ENCODE measurements at places on chromosomes 16 and 17.

DNA sequence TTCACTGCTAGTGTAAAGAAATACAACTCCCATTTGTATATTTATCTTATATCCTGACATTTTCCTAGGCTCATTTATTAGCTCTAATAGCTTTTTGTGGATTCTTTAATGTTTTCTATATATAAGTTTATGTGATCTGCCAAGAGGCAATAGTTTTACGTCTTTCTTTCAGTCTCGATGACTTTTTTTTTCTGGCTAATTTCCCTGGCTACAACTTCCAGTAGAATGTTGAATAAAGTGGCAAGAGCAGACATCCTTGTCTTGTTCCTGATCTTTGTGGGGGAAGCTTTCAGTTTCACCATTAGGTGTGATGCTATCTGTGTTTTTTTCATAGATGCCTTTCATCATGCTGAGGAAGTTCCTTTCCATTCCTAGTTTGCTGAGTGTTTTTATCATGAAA lies 43.9 kb upstream of the ABCA3 start:
- no peak for DNase-seq

- DNase-seq, result no peak
These were observed 1.3 kb downstream of the MT1X start for GRCh38 chr16:56683424-56684172.

GRCh38 chr16:81195885-81196534 lies 42.5 kb upstream of the BCO1 start:
- DNase-seq, result no peak

GRCh38 chr17:52517176-52517575 lies 358.7 kb upstream of the CA10 start:
- DNase-seq, result no peak

DNA sequence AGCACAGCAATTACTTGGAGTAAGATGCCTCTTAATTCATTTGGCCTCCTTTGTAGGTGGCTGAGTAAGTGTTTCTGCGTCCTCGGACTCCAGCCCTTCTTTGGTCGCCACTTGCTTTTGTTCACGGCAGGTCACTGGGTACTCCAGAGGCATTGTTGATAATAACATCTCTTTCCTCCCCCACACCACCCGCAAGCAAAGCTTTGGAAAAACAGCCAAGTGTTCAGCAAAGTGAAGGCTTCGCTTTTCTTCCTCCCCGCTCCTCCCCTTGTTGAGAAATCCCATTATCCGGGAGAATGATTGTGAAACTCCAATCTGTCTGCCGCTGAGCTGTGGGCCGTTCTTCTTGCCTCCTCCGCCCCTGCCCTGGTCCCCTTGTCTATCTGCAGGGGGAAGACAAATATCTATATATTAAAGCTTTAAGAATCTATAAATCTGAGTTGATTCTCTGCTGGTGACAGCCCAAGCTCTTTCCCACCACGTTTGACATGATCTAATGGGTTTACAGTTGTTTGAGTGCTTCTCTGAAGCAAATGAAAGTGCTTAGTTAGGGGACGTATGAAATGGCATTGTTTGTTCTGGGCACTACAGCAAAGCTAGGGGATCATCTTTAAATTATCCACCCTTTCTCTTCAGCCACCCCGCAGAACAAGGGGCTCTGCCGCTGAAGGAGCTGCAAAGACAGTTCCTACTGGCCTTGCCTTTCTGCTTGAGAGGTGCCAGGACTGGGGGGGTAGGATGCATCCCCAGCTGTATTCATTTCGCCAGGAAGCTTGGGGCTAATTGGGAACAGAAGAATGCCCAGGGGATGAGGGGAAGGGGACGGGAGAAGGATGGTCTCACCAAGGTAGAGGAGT lies 167.1 kb downstream of the CCDC182 start:
- no peak for DNase-seq

DNA sequence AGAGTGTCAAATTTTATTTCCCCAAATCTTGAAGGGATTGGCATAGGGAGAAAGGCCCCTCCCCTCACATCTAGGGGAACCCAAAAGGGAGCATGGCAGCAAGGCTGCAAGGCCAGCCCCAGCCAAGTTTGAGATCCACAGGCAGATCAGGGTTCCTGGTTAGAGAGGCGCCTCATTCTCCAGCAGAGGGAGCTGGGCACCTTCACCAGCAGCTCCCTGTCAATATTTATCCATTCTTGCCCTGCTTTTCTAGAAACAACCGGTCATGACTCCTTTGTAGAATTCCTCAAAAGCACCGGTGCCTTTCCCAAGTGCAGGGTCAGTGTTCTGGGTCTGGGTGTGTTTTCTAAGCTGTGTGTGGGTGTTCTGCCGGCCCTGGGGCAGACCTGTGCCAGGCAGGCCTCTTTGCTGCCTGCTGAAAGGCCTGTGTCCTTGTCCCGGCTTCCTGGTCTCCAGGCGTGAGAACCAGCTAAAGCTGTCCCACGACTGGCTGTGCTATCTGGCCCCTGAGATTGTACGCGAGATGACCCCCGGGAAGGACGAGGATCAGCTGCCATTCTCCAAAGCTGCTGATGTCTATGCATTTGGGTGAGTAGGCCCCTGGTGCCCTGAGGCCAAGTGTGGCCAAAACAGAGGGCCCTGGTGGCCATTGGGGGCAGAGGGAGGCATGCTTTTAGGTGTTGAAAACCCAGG lies 21.2 kb upstream of the LGALS9 start:
- DNase-seq, result no peak

DNA sequence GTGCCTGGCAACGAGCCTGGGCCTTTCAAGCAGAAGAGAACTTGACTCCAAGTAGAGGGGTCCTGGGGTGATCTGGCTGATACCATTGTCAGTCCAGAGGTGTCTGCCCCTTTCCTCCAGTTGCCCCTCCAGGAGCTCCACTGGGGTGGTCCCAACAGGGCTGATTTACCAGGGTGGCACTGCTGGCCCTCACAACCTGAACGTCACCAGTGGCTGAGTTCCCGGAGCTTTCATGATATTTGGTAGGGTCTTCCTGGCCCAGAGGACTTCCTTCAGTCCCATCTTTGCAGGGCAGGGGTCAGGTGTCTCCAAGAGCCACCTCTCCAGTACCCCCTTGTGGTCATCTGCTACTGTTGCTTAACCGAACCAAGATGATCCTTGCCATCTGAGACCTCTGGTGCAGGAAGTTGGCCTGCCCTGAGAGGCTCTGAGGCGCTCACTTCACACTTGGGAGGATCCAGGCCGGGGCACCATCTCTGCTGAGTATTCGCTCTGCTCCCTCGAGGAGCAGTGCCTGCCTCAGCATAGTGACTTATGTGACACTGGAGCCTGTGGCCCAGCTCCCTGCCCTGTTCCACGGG lies 3.5 kb downstream of the LIMD2 start:
- no peak for DNase-seq

- no peak for DNase-seq
These were observed 49.8 kb downstream of the NFAT5 start for GRCh38 chr16:69615528-69615927.

GRCh38 chr16:67857547-67858233 lies 10.2 kb upstream of the CENPT start:
- DNase-seq, result no peak

GRCh38 chr16:973366-973765 lies 2.6 kb upstream of the LMF1 start:
- DNase-seq, result no peak

DNA sequence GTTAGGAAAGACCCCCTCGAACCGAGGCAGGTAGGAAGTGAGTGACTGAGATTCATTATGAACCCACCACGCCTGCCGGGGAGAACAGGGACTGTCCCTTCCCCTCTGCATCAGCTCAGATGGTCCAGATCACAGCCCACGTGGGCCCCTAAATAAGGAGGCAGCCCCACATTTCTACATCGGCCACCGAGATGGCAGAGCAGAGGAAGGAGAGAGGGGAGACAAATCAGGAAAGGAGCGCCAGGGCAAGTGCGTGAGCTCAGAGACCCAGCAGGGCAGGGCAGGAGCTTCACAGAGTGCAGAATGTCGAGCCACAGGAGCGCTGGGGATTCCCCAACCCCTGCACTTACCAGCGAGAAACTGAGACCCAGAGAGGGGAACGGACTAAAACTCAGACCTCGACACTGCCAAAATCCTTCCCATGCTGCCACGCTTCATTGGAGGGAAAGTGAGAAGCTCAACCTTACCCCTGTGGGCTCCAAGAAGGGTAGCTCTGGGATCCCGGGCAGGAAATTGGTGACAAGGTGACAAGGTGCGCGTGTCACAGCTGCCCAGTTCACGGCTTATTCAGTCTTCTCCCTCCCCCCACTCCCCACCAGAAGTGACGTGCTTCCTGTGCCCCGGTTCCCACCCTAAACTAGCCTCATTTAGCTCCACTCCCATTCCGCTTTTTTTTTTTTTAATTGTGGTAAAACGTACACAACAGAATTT lies at the start of gene ICAM2:
ICAM2 (minus strand) TSS at position 578 of the 711 bp plus-strand sequence. CDS start 13,942 bp downstream, outside the sequence.
- peak; percentile 87 for DNase-seq

DNA sequence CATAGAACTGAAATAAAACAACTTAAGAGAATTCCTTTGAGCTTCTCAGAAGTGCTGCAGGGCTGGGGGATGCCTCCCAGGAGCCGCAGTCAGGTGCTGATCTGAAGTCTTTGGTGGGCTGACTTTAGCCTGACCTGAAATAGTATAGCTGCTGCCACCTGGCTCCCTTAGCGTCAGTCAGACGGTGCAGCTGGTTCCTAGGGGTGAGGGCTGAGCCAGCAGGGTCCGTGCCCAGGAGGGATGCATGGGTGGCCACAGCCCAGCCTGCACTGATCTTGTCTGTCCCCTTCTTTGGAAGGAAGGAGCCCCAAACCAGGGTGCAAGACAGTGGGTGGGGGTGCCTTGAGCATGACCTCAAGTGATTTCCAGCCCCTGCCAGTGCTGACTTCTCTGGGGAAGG lies 11.5 kb downstream of the MAPT start:
- no peak for DNase-seq

GRCh38 chr17:42967925-42968324 lies 3.7 kb upstream of the AARSD1 start:
- DNase-seq, result no peak

DNA sequence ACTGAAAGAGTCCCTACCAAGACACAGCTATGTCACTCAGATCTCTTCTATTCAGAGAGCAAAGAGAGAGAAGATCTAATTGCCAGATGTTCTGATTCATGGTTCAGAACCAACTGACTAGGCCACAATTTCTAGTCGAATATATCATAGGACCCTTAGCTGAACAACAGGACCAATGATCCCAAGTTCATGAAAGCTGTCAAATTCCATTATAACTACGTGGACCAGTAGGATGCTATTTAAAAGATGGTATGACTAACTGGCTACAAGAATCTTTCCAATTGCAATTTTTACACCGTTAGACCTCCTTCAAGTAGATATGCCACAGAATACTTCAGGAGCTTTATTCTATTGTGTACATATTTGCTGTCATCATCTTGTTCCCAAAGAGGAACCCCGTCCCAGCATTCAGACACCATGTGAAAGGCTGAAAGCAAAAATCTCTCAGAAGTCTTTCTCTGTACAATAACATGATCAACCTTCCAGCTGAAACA lies 26.0 kb downstream of the DCUN1D3 start:
- DNase-seq, result no peak

- no peak for DNase-seq
These were observed 760.1 kb downstream of the CDH11 start for GRCh38 chr16:64361753-64362152.

GRCh38 chr16:23587726-23588125 lies 8.4 kb downstream of the NDUFAB1 start:
- DNase-seq, result no peak

DNA sequence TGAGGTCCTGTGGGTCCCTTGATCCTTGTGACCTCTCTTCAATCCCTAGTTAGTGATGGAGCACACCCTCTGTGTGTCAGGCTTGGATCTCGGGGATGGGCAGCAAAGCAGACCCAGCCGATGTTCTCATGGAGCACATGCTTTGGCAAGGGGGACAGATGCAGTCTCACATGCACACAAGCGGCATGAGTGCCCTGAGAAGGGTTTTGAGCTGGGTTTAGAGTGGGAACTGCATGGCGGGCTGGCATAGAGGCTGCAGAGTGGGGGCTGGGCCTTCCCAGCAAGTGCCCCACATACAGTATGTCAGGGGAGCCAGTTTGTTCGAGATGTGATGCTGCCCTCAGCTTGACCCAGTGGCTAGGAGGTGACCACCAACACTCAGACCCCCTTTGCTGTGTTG lies 41.6 kb downstream of the B9D1 start:
- DNase-seq, result no peak

- no peak for DNase-seq
These were observed 6.0 kb upstream of the BLMH start for GRCh38 chr17:30297715-30298114.

DNA sequence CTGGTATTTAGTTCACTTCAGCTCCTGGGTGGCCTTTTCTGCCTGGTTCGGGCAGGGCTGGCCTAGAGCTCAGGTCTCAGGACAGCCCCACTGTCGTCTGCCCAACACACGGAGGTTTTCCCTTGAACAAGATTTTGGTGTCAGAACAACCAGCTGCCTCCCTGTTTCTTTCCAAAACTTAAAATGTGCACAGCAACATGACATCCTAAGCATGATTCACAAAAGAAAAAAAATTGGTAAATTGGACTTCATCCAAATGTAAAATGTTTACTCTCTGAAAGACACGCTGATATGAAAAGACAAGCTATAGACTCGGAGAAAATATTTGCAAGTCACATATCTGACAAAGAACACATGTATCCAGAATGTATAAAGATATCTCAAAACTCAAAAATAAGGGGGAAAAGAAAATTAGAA lies 197.8 kb upstream of the CHMP6 start:
- no peak for DNase-seq

GRCh38 chr16:22321340-22322001 lies 24.3 kb downstream of the POLR3E start:
- peak; percentile 62 for DNase-seq

DNA sequence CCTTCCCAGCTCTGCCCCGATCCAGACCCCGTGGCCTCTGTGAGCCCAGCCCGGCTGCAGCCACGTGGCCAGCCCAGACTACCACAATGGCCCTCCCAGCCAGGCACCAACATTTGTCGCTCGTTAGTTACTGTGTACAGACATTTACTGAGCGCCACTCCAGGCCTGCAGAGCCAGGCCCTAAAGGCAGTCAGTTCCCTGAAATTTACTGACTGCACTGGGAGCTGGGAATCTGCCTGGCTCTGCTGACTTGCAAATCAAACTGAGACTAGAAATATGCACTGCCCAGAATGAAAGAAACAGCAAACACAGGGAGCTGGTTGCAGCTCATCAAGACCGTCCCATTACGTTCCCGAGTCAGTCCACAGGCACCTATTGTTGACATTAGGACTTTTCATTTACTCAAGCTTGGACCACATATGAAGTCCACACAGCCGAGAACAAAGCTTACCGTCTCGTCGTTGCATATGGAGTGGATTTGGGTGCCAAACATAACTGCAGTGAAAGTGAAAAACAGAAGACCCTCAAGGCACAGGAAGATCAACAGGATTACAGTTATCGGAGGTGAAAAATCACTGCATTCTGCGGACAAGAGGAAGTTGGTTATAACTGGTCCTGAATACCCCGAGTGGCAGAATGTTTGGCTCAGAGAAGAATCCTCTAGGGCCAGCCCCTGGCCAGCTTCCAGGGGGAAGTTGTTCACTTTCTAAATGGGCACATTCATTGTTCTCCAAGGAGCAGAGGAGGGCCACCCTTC lies 34.5 kb downstream of the ZDHHC7 start:
- no peak for DNase-seq

DNA sequence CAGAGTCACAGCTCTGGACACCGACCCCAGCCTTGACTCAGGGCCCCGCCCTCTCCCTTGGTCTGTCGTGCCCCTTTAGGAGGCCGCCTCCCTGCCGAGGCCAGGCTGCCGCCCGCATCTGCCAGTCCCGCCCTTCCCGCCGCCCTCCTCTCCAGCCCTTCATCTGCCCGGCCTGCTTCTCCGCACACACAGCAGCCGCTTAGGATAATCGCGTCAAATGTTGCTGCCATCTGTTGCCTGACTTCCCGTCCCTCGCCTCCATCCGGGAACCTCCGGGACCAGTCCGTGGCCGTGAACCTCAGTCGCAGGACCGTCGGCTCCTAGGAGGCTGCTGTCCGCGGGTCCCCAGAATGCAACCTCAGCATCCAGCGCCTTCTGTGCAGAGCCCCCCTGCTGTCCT lies 11.9 kb downstream of the GSE1 start:
- no peak for DNase-seq

GRCh38 chr16:51638339-51639135 lies 487.5 kb upstream of the SALL1 start:
- DNase-seq, result no peak
